ENCODE measurements at places on chromosomes 3 and 15.

- no peak overlapping the region for H3K4me3 ChIP-seq
- peaks cover 5% of the 10 kb centered on the region for H3K4me1 ChIP-seq
- no peaks in the 10 kb centered on the region for H3K27me3 ChIP-seq
- H3K27ac ChIP-seq, result no peak overlapping the region
- no peaks in the 10 kb centered on the region for H3K36me3 ChIP-seq
Measured at GRCh38 chr15:80562033-80562432, 133.1 kb upstream of the ABHD17C start.

DNA sequence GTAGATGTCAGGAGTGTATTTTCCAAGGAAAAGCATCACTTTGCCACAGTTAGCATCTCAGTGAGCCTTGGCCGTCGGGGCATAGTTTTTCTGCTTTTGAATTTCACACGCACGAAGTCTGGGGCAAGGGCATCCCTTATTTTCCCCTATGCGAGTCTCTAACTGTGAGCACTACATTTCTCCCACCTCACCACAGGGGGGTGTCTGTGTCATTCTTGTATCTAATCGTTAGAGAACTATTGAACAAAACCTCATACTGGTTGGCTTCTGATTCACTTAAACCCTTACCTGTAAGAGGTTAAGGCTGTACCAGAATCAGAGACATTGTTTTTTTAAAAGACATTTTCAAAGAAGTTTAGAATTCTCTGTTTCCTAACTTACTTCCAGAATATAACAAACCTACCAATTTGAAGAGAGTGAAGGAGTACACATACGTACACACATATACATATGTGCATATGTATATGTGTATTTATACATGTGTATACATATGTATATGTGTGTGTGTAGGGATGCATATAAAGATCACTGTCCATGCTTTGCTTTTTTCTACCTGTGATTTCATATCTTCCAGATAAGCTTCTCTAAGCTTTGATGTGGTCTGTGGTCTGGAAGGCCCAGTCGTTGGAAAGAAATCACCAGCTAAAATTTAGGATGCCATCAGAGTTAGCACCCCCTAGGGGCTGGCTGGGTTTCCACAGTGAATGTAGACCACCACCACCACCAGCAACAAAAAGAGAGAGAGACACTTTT, 49.4 kb downstream of the MYZAP start:
- no peak overlapping the region for H3K4me3 ChIP-seq
- peaks cover 3% of the 10 kb centered on the region for H3K4me1 ChIP-seq
- H3K36me3 ChIP-seq, result no peaks in the 10 kb centered on the region

DNA sequence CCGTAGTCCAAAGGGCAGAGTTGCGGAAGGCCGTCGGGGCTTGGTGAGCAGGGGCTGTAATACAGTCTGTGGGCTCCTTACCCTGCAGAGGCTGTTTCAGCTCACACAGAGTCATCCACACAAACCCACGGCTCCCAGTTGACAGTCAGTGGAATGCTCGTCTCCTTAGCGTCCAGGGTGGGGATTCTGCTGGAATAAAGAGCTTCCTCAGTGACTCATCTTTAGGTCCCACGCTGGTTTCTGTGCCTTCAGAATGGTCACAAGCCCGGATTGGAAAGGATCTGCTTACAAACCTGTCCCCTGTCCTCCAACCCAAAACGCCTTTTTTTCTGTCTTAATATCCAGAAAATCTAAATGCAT, 201.3 kb upstream of the TPM1 start:
- DNase-seq, result no peak
- no peak overlapping the region for H3K4me3 ChIP-seq
- no peaks in the 10 kb centered on the region for H3K27me3 ChIP-seq
- H3K36me3 ChIP-seq, result peaks cover 16% of the 10 kb centered on the region
- peaks cover 3% of the 10 kb centered on the region for H3K4me1 ChIP-seq

DNA sequence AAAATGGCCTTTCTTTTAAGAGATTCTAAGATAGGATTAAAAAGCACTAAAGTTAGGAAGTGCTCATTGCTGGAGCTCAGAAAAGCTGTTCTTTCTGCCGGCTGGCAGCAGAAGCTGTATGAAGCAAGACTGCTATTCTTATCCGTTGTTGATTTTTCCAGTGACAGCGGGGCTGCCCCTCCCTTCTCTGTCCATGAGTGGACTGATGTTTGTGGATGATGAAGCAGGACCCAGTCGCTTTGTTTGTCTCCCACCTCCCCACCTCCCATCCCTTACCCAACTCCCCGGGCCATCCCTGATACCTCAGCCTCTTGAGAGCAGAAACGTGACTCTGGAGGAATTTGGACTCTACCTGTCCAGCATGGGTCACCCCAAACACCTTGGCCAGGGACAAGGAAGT, 10.3 kb upstream of the MUSTN1 start:
- no peak for DNase-seq
- no peak overlapping the region for H3K27ac ChIP-seq
- H3K4me3 ChIP-seq, result no peak overlapping the region
- no peaks in the 10 kb centered on the region for H3K4me1 ChIP-seq
- H3K36me3 ChIP-seq, result peaks cover 11% of the 10 kb centered on the region

DNA sequence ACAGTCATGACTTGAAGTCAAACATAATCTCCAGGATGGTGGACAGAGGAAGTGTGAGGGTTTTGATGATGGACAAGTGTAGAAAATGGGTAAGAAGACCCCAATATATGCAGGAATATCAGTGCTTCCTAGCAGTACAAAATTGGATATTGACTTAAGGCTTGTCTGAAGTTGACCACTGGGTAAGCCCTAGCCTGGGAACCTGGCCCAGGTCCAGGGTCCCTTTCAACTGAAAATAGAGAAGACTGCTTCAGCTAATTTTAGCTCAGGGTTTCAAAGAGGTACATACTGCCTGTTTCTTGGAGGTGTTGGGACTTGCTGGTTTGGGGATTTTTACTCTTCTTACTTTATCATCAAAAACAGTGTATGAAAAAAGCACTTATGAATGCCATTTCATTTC, 4.7 kb downstream of the NR1D2 start:
- no peaks in the 10 kb centered on the region for H3K27me3 ChIP-seq
- no peak for DNase-seq
- no peaks in the 10 kb centered on the region for H3K36me3 ChIP-seq
- no peak overlapping the region for H3K27ac ChIP-seq
- peaks cover 37% of the 10 kb centered on the region for H3K4me1 ChIP-seq

GRCh38 chr3:156102267-156102931, 18.0 kb upstream of the KCNAB1 start:
- H3K4me1 ChIP-seq, result no peaks in the 10 kb centered on the region
- H3K27ac ChIP-seq, result no peak overlapping the region
- no peak overlapping the region for H3K4me3 ChIP-seq
- H3K27me3 ChIP-seq, result peaks cover 2% of the 10 kb centered on the region
- DNase-seq, result no peak
- no peaks in the 10 kb centered on the region for H3K36me3 ChIP-seq

GRCh38 chr3:100637197-100637631, 27.8 kb downstream of the ADGRG7 start:
- no peak overlapping the region for H3K27ac ChIP-seq
- DNase-seq, result no peak
- H3K36me3 ChIP-seq, result no peaks in the 10 kb centered on the region
- no peaks in the 10 kb centered on the region for H3K27me3 ChIP-seq
- H3K4me3 ChIP-seq, result no peak overlapping the region

- no peak for DNase-seq
- no peak overlapping the region for H3K4me3 ChIP-seq
- no peaks in the 10 kb centered on the region for H3K4me1 ChIP-seq
- H3K27ac ChIP-seq, result no peak overlapping the region
Measured at GRCh38 chr3:127853681-127854080, 31.4 kb upstream of the MGLL start.

DNA sequence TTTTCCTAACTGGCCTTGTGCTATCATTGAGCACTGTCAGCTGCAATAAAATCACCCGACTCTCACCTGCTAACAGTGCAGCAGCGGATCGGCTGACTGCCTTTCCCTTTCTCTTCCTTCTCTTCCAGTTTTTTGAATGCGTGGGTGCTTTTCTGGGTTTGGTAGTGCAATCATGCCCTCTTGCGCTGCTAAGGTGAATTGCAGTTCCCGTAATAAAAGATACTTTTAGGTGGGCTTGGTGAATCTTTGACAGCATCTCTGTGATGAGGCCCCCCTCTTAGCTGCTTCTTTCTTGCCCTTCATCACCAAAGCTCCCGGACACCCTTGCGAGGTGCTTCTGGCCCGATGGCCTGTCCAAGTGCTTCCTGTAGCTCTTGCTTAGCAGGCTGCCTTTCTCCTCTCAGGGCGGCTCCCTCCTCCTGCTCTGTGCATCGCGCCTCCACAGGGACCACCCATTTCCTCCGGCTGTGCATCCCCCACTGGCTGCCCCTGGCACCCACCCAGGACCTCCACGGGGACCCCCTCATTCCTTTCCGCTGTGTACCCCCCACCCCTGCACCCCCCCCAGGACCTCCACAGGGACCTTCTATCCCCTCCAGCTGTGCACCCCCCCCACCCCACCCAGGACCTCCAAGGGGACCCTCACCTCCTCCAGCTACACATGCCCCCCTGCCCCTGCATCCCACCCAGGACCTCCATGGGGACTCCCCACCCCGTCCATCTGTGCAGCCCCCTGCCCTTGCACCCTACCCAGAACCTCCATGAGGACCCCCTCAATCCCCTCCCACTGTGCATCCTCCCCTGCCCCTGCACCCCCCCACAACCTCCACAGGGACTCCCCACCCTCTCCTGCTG, 50.8 kb upstream of the RPL32 start:
- H3K27ac ChIP-seq, result no peak overlapping the region
- peaks cover 7% of the 10 kb centered on the region for H3K4me1 ChIP-seq
- H3K36me3 ChIP-seq, result no peaks in the 10 kb centered on the region
- no peak for DNase-seq
- no peak overlapping the region for H3K4me3 ChIP-seq

GRCh38 chr15:99616773-99617342, 51.1 kb downstream of the MEF2A start:
- peaks cover 37% of the 10 kb centered on the region for H3K4me1 ChIP-seq
- DNase-seq, result no peak
- no peaks in the 10 kb centered on the region for H3K36me3 ChIP-seq
- no peaks in the 10 kb centered on the region for H3K27me3 ChIP-seq

DNA sequence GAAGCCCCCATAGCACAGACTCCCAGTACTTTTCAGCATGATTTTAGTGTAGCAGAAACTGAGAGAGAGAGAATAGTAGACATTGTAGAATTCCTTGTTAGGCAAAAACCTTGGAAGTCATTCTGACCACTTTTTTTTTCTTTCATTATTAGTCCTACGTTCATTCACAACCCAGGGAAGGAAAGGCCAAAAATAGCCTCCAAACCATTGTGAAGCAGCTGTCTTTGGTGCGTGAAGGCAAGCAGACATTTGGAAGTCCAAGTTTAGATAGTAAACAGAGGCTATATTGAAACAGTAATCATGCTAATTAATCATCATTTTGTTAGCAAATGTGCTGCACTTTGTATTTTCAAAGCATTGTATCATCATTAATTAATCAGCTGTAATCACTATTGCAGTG, 34.5 kb downstream of the CCDC54 start:
- H3K4me1 ChIP-seq, result peaks cover 4% of the 10 kb centered on the region
- H3K27me3 ChIP-seq, result no peaks in the 10 kb centered on the region
- no peaks in the 10 kb centered on the region for H3K36me3 ChIP-seq

Measured in keratinocyte (primary cell).